Endothelial cell of umbilical vein (primary cell): ENCODE measurements at places on chromosomes 7 and 10.

GRCh38 chr7:54879776-54880175 lies 120.8 kb upstream of the SEC61G start:
- no peak for DNase-seq

DNA sequence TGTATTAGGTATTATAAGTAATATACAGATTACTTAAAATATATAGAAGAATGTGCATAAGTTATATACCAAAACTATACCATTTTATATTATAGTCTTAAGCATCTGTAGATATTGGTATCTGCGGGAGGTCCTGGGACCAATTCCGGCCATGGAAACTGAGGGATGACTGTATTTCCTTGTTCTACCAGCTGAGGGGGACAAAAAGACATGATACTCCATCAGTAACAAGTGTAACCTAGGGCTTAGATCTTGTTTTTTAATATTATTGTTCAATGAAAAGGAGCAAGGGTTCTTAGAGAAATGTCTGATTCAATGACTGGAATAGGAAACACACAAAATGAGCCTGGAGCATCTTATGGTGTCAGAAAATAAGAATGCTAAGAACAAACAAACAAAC lies 752.5 kb downstream of the CCSER2 start:
- DNase-seq: no peak

- no peak for DNase-seq
Measured at GRCh38 chr10:111934931-111935330, 248.6 kb downstream of the GPAM start.

DNA sequence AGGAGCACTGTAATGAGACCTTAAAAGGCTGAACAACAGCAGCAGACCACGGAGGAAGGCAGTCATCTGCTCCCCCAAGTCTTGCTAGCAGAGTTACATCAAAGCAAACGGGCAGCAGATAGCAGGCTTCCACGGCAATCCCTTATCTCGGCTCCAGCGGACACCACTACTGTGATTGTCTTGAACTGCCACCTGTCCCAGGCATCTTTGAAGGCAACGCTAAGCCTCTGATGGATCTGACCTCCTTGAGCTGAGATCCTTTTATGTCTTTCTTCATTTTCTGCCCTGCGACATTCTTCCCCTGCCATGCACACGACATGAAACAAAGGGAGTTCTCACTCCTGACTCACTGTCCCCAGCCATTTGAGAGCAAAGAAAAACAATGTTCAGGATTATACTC lies 111.7 kb downstream of the GLI3 start:
- no peak for DNase-seq

DNA sequence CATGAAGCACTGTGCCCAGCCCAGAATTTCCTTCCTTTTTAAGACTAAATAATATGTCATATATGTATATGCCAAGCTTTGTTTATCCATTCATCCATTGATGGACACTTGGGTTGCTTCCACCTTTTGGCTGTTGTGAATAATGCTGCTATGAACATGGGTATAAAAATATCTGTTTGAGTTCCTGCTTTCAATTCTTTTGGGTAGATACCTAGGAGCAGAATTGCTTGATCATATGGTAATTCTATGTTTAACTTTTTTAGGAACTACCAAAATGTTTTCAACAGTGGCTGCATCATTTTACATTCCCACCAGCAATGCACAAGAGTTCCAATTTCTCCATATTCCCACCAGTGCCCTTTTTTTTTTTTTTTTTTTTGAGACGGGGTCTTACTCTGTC lies 13.2 kb upstream of the PLAU start:
- no peak for DNase-seq

DNA sequence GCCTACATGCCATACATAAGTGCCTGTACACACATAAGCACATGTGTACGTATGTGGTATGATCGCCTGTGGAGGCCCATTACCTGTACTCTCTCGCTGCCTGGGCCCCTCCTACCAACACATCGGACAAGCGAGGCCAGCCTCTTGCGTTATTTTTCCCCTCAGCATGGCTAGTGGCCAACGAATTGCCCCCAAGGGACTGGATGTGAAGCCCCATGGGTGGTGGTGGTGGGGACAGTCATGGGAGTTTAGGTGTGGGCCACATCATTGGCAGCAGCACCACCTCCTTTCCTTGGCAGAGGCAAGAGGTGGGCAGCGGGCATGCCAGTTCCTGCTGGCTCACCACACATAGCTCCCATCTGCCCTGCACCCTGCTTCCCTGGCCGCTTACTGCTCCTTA lies 10.0 kb downstream of the GRK5 start:
- no peak for DNase-seq

GRCh38 chr10:59847888-59848287 lies 58.5 kb downstream of the CCDC6 start:
- no peak for DNase-seq

DNA sequence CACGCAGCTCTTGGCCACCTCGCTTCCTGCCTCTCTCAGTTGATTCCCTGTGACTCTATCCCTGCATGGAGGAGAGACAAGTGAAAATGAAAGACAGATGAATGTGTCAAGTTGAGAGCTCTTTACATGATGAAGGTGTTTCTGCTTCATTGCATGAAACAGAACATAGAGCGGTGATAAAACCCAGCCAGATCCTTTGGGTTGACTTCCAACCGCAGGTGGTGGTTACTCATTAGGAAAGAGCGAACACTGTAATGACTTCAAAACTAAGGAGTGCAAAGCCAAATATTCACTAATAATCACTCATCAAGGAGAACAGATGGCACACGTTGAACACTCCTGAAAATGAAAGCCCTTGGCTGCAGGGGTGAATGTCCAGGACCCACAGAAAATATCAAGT lies 31.8 kb upstream of the WDR11 start:
- no peak for DNase-seq

DNA sequence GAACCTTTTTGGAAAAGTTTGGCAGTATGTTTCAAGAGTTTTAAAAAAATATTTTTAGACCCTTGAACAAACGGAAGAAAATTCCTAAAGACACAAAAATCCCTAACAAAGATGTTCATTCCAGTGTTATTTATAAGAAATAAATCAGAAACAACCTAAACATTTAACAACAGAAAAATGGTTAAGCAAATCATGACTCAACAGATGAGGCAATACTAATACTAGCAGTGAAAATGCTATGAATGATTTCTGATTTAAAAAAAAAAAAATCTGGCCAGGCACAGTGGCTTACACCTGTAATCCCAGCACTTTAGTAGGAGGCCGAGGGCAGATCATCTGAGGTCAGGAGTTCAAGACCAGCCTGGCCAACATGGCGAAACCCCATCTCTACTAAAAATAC lies 61.0 kb downstream of the ARHGAP12 start:
- no peak for DNase-seq

DNA sequence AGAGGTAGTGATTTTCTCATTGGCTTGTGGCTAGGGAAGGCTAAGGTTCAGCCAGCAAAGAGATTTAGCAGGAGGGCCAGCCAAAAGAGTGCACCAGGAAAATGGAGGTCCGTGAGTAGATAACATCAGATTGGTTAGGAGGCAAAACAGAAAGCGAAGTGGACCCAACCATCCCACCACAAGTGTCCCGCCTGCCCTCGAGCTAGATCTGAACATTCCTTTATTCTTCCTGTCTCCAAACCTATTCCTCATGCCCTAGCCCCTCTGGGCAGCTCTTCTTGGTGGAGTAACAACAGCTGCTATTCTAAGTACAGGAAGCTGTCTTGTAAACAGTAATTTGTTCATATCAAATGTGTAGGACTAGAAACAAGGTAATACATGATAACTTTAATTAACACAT lies 85.7 kb upstream of the BET1 start:
- DNase-seq: no peak

- DNase-seq: no peak
Measured at GRCh38 chr7:92667816-92668535, 77.8 kb upstream of the FAM133B start.
